ENCODE measurements at places on chromosomes 11 and 22. TPM values are rescaled to one million over a fixed set of nuclear protein-coding genes. Genes with fewer than 3 reads are reported as not detected.

- no peaks in the 10 kb centered on the region for H3K27me3 ChIP-seq
- peaks cover 31% of the 10 kb centered on the region for H3K36me3 ChIP-seq
- H3K4me3 ChIP-seq = no peak overlapping the region
Measured at GRCh38 chr11:44192462-44193100, 97.1 kb downstream of the EXT2 start.

- no peak for DNase-seq
- peak overlapping the region; percentile 90 for H3K27ac ChIP-seq
- peak overlapping the region; percentile 46 for H3K4me3 ChIP-seq
- H3K36me3 ChIP-seq = peaks cover 6% of the 10 kb centered on the region
Measured at GRCh38 chr11:67465189-67465510, 3.9 kb downstream of the TMEM134 start.

- no peak overlapping the region for H3K4me3 ChIP-seq
- peaks cover 19% of the 10 kb centered on the region for H3K27me3 ChIP-seq
- H3K4me1 ChIP-seq = no peaks in the 10 kb centered on the region
- H3K36me3 ChIP-seq = no peaks in the 10 kb centered on the region
- H3K27ac ChIP-seq = no peak overlapping the region
Measured at GRCh38 chr11:131681920-131682319, 311.5 kb downstream of the NTM start.

The APOBEC3G gene
- total RNA-seq = 4.5 TPM

DNA sequence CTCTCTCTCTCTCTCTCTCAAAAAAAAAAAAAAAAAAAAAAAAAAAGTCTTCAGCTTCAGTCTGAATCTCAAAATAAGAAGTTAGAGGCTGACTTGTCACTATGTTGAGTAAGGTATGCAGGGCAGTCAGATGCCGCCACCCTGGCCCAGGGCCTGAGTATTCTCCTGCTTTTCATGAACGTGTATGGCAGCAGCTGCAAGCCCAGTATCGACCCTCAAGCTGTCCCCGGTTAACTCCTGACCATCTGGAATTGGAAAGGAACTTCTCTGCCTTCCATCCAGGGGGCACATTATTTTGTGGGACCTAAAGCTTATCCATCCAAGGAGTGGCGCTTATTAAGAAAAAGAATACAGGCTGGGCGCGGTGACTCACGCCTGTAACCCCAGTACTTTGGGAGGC, 11.4 kb downstream of the MRGPRD start:
- H3K27ac ChIP-seq = no peak overlapping the region
- no peaks in the 10 kb centered on the region for H3K4me1 ChIP-seq
- DNase-seq = no peak
- H3K36me3 ChIP-seq = no peaks in the 10 kb centered on the region
- no peaks in the 10 kb centered on the region for H3K27me3 ChIP-seq
- no peak overlapping the region for H3K4me3 ChIP-seq

GRCh38 chr22:46916886-46917770, 154.7 kb downstream of the TBC1D22A start:
- no peaks in the 10 kb centered on the region for H3K27me3 ChIP-seq
- H3K27ac ChIP-seq = no peak overlapping the region
- H3K36me3 ChIP-seq = no peaks in the 10 kb centered on the region
- DNase-seq = no peak
- H3K4me3 ChIP-seq = no peak overlapping the region

- no peaks in the 10 kb centered on the region for H3K36me3 ChIP-seq
- no peak overlapping the region for H3K4me3 ChIP-seq
- no peak for DNase-seq
- H3K4me1 ChIP-seq = no peaks in the 10 kb centered on the region
- H3K27ac ChIP-seq = no peak overlapping the region
Measured at GRCh38 chr11:75981546-75981945, 166.5 kb downstream of the UVRAG start.

GRCh38 chr11:111081021-111081511, 164.5 kb upstream of the POU2AF2 start:
- DNase-seq = no peak
- H3K4me3 ChIP-seq = no peak overlapping the region
- no peaks in the 10 kb centered on the region for H3K27me3 ChIP-seq
- H3K27ac ChIP-seq = no peak overlapping the region

The PARVG gene
- 1.1 TPM for total RNA-seq

The CCDC15 gene
- total RNA-seq = 0.13 TPM

DNA sequence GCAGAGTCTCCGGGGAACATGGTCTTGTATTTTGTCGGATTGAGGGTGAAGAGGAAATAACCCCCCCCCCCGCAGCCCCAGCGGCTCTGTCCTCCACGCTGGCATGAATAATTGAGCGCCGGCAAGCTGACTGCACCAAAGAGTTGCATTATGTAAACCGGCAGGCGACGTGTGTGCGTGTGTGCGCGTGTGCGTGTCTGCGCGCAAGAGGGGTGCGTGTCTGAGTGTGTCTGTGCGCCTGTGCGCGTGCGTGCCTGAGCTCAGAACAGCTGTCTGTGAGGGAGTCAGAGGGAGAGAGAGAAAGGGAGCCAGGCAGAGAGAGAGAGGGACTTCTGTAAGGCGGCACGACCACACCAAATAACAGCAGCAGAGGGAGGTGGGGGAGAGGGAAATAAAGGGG, 94.4 kb downstream of the SCN3B start:
- no peaks in the 10 kb centered on the region for H3K36me3 ChIP-seq
- peak; percentile 64 for DNase-seq
- no peaks in the 10 kb centered on the region for H3K27me3 ChIP-seq
- H3K4me1 ChIP-seq = peaks cover 13% of the 10 kb centered on the region
- peak overlapping the region; percentile 32 for H3K27ac ChIP-seq
- H3K4me3 ChIP-seq = peak overlapping the region; percentile 45

The TSKU gene
- 19.5 TPM for total RNA-seq

DNA sequence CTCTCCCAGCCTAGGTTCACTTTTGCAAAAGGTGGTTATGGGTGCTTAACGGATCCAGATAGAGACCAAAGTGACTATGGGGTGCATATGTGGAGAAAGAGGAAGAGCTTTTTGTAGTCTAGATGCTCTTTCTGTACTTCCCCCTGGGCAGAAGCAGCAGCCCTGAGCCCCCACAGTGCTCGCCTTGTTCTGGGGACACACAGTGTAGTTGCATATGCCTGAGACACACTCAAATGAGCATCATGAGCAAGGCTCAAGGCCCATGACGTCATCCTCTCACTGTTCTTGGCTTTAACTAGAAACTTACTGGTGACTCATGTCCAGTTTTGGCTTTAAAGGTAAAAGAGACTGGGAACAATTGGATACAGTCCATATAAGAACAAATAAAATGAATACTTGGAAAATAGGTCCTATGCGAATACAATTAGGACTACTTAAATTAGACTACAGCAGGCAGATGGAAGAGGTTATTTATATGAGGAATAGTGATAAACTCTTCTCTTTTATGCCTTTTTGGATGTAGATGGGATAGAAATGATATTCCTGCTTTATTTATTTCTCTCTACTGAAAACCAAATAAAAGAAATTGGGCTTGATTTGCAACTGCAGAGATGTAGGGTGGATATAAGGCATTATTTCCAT, 20.1 kb upstream of the PEX26 start:
- peaks cover 17% of the 10 kb centered on the region for H3K4me1 ChIP-seq
- no peak for DNase-seq
- no peak overlapping the region for H3K4me3 ChIP-seq

DNA sequence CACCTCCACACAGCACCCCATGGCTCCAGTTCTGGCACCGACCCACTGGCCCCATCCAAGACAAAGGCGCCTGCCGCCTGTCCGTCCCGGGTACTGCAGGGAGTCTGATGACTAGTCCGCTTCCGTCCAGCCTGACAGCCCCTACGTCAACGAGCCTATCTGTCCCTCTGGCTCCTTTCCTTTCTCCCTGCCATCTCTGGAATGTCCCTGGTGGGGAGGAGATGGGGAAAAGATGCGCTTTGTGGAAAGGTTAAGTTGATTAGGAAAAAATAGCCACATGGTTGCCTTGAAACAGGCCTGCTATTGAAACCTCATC, 10.4 kb downstream of the PDGFB start:
- no peaks in the 10 kb centered on the region for H3K27me3 ChIP-seq
- peak overlapping the region; percentile 12 for H3K4me3 ChIP-seq

DNA sequence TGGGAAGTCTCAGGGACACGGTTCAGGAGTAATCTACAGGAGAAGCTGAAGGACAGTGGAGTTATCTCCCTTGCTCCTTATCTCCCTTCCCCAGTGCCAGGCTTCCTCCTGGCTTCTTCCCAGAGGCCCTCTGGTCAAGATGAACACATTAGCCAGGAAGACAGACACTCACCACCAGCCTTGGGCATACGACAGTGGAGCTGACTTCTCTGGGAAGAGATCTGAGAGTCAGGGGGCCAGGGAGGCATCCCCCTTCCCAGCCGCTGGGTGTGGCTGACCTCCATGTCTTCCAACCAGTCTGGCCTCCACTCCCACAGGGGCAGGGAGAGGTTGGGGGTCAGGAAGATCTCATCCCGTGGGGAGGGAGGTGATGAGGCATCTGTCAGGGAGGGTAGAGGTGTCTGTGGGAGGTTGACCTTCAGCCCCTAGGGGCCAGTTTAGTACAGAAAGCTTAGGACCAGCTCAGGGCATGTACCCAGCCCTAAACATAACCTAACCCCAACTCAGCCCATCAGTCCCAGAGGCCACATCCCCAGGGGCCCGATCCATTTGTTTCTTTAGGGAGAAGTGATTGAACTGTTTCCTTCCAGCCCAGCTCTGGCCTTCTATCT, 12.7 kb downstream of the ROBO4 start:
- peaks cover 49% of the 10 kb centered on the region for H3K36me3 ChIP-seq
- no peak for DNase-seq
- H3K4me1 ChIP-seq = peaks cover 3% of the 10 kb centered on the region
- no peak overlapping the region for H3K4me3 ChIP-seq
- H3K27ac ChIP-seq = no peak overlapping the region
- H3K27me3 ChIP-seq = no peaks in the 10 kb centered on the region

The MOGAT2 gene
- total RNA-seq = not detected

The C11orf71 gene
- 11.3 TPM for total RNA-seq

DNA sequence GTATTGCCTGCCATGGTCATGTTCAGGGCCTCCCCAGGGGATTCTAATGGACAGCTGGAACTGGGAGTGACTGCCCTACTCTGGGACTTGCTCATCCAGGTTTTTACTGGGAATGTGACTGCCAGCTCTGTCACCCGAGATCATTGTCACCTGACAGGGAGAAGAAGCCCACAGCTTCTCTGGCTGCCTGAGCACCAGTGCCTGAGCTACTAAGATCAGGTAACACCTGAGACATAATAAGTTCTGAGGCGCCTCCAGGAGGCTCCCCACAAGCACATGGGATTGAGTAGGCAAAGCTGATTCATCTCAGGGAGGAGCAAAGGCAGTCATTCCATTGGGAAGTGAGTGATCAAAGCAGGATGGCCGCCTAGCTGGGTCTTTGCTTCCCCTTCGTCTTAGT, 84.2 kb upstream of the GALNT18 start:
- DNase-seq = no peak
- H3K4me3 ChIP-seq = no peak overlapping the region
- no peak overlapping the region for H3K27ac ChIP-seq

DNA sequence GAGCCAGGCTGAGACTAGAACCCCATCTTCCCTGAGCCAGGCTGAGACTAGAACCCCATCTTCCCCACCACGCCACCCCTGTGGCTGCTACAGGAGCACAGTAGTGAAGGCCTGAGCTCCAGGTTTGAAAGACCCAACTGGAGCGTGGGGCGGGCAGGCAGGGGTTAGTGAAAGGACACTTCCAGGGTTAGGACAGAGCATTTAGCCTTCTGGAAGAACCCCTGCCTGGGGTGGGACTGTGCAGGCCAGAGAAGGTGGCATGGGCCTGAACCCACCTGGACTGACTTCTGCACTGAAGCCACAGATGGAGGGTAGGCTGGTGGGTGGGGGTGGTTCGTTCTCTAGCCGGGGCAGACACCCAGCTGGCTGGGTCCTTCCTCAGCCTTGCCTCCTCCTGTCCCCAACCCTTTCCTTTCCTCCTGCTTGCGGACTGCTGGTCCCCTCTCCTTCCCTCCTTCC, 24.1 kb downstream of the SUN2 start:
- no peak overlapping the region for H3K4me3 ChIP-seq
- no peaks in the 10 kb centered on the region for H3K27me3 ChIP-seq
- peaks cover 28% of the 10 kb centered on the region for H3K4me1 ChIP-seq
- H3K36me3 ChIP-seq = peaks cover 10% of the 10 kb centered on the region
- no peak for DNase-seq

GRCh38 chr11:71198141-71198822, 54.1 kb downstream of the SHANK2 start:
- H3K4me1 ChIP-seq = no peaks in the 10 kb centered on the region
- no peaks in the 10 kb centered on the region for H3K36me3 ChIP-seq
- peaks cover 3% of the 10 kb centered on the region for H3K27me3 ChIP-seq
- H3K27ac ChIP-seq = no peak overlapping the region

DNA sequence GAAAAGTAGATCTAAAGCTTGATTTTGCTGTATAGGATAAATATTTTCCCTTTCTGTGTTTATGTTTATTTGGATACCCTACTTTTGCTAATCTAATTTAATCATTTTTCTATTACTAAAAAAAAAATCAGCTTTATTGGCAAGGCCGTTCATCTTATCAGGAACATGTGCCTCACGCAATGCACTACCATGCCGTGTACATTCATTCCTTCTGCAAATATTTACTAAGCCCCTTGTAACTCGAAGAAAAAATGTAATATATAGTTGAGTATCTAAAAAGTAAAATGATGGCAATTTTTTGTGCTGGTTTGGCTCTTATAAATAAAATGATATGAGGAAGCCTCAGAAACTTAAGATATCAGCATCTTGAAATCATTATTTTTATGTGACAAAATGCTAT, 8.9 kb downstream of the UVRAG start:
- H3K36me3 ChIP-seq = no peaks in the 10 kb centered on the region
- no peak overlapping the region for H3K4me3 ChIP-seq
- peaks cover 41% of the 10 kb centered on the region for H3K4me1 ChIP-seq
- no peak overlapping the region for H3K27ac ChIP-seq
- no peak for DNase-seq

The DEAF1 gene
- 15.1 TPM for total RNA-seq

GRCh38 chr11:89161949-89162348, 15.7 kb upstream of the TYR start:
- no peak for DNase-seq
- no peaks in the 10 kb centered on the region for H3K4me1 ChIP-seq
- H3K4me3 ChIP-seq = no peak overlapping the region
- no peaks in the 10 kb centered on the region for H3K36me3 ChIP-seq

The CALCA gene
- not detected for total RNA-seq

DNA sequence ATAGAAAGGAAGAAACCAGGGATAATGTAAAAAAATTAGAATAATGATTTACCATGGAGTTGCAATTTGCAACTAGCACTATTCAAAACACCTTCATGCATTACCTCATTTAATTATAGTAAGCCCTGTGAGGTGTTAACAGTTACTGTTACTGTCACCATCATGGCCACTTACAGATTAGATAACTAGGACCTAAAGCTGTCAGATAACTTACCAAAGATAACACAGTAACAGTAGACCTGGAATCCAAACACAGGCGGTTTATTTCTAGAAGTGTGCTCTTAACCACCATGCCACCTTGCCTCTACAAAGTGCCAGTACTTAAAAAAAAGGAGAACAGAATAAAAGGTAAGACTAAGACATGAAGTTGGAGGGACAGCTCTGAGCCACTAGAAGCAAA, 11.1 kb upstream of the LARGE1 start:
- H3K4me3 ChIP-seq = no peak overlapping the region
- H3K4me1 ChIP-seq = no peaks in the 10 kb centered on the region
- no peak overlapping the region for H3K27ac ChIP-seq
- peaks cover 3% of the 10 kb centered on the region for H3K27me3 ChIP-seq
- no peak for DNase-seq

The SLCO2B1 gene
- total RNA-seq = 10.7 TPM

- DNase-seq = peak; percentile 51
- H3K27ac ChIP-seq = peak overlapping the region; percentile 74
- H3K27me3 ChIP-seq = no peaks in the 10 kb centered on the region
- H3K36me3 ChIP-seq = peaks cover 3% of the 10 kb centered on the region
- peaks cover 87% of the 10 kb centered on the region for H3K4me1 ChIP-seq
Measured at GRCh38 chr11:3836903-3837302, 3.9 kb downstream of the RHOG start.

All from heart right ventricle (tissue), 16 donors.